ENCODE measurements at places on chromosomes 7 and 10. TPM values are rescaled to one million over a fixed set of nuclear protein-coding genes. Genes with fewer than 3 reads are reported as not detected.

Gene TMEM178B
- total RNA-seq = 1.0 TPM

DNA sequence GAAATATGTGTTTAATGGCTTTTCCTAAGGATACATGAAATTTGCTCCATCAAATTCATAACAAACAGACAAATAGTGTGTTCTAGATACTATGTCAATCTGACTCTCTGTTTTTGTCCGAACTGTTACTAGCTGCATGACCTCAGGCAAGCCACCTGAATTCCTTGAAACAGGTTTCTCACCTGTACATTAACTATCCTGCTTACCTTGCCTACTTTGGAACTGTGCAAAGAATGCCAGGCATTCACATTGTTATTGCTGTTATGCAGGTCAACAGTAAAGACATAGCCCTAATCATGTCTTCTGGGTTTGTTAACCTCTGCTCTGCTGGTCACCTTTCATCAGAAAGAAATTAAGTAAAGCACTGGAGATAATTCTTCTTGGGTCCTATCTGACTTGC, 1283.9 kb upstream of the CELF2 start:
- H3K27ac ChIP-seq = no peak overlapping the region
- no peak overlapping the region for H3K4me3 ChIP-seq
- no peaks in the 10 kb centered on the region for H3K36me3 ChIP-seq

Gene LRRC61
- total RNA-seq = 25.2 TPM

DNA sequence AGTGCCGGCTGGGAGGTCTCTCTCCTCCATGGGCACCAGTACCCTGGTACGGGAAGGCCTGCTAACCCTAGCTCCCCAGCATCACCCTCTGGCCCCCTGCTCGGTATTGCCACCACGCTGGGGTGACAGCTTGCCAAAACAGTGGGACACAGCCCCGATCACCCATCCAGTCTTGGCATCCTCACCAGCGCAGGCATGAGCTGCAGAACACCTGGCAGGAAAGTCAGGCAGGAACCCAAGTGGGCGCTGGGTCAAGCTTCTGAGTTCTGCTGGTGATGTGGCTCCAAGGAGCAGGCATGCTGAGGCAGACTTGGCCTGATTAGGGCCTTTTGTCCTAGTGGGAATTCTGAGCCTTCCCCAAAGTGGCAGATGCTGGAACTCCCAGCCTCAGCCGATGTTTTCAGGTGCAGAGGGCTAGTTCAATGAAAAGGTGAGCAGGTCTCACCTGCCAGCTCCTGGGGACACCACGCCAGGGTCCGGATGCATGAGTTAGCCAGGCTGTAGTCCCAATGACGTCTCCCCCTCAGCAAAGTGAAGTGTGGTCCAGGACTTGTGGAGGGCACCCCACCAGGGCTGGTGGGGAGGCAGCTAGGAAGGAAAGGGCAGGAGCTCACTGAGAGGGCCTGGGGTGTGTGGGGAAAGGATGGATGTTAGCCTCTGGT, 8.5 kb upstream of the ZNF22 start:
- peak overlapping the region; percentile 87 for H3K27ac ChIP-seq
- H3K36me3 ChIP-seq = no peaks in the 10 kb centered on the region
- peak; percentile 95 for DNase-seq
- no peak overlapping the region for H3K4me3 ChIP-seq
- peaks cover 93% of the 10 kb centered on the region for H3K4me1 ChIP-seq

Gene ELAPOR2
- total RNA-seq = 15.5 TPM

Gene LBX1
- total RNA-seq = not detected

GRCh38 chr7:77696643-77697534, 630 bp downstream of the RSBN1L start:
- peak; percentile 63 for DNase-seq
- H3K4me3 ChIP-seq = peak overlapping the region; percentile 91
- H3K27me3 ChIP-seq = no peaks in the 10 kb centered on the region
- H3K4me1 ChIP-seq = peaks cover 55% of the 10 kb centered on the region

- H3K27ac ChIP-seq = no peak overlapping the region
- no peaks in the 10 kb centered on the region for H3K36me3 ChIP-seq
- H3K27me3 ChIP-seq = no peaks in the 10 kb centered on the region
- DNase-seq = peak; percentile 74
Observed at GRCh38 chr10:17742918-17743317, 9.1 kb upstream of the TMEM236 start.

GRCh38 chr10:792792-793100, 103.3 kb upstream of the DIP2C start:
- peaks cover 10% of the 10 kb centered on the region for H3K4me1 ChIP-seq
- no peak for DNase-seq
- no peaks in the 10 kb centered on the region for H3K27me3 ChIP-seq
- H3K4me3 ChIP-seq = no peak overlapping the region
- no peak overlapping the region for H3K27ac ChIP-seq

DNA sequence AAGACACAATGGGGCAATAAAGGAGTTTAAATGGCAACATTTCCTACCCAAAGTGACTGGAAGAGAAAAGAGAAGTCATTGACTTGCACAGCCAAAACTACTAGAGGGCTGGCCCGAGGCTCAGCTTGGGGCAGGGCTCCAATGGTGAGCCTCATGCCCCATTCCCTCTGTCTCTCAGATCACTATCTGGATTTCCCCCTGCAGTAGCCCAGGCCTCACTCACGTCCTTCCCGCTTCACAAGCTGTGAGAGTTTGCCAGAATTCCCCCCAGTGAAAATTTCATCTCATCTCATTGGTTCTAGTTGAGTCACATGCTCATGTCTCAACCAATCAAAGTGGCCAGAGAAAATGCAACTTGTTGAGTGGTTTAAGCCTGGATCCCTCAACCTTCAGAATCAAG, 181.3 kb downstream of the WDR11 start:
- no peak overlapping the region for H3K27ac ChIP-seq
- DNase-seq = no peak
- H3K27me3 ChIP-seq = peaks cover 5% of the 10 kb centered on the region
- H3K36me3 ChIP-seq = no peaks in the 10 kb centered on the region
- no peaks in the 10 kb centered on the region for H3K4me1 ChIP-seq

- H3K4me3 ChIP-seq = no peak overlapping the region
- H3K27me3 ChIP-seq = no peaks in the 10 kb centered on the region
- no peaks in the 10 kb centered on the region for H3K36me3 ChIP-seq
- DNase-seq = no peak
- no peak overlapping the region for H3K27ac ChIP-seq
- no peaks in the 10 kb centered on the region for H3K4me1 ChIP-seq
Observed at GRCh38 chr7:26479581-26479980, 187.9 kb downstream of the SNX10 start.

- DNase-seq = no peak
- H3K4me3 ChIP-seq = no peak overlapping the region
- no peak overlapping the region for H3K27ac ChIP-seq
- no peaks in the 10 kb centered on the region for H3K36me3 ChIP-seq
- no peaks in the 10 kb centered on the region for H3K27me3 ChIP-seq
Observed at GRCh38 chr10:119333146-119333792, 125.9 kb downstream of the GRK5 start.

Gene FOXI2
- not detected for total RNA-seq

Gene FAM131B
- 0.26 TPM for total RNA-seq

- peak overlapping the region; percentile 89 for H3K27ac ChIP-seq
- DNase-seq = peak; percentile 93
Observed at GRCh38 chr7:140696024-140696679, 356 bp upstream of the NDUFB2 start.

DNA sequence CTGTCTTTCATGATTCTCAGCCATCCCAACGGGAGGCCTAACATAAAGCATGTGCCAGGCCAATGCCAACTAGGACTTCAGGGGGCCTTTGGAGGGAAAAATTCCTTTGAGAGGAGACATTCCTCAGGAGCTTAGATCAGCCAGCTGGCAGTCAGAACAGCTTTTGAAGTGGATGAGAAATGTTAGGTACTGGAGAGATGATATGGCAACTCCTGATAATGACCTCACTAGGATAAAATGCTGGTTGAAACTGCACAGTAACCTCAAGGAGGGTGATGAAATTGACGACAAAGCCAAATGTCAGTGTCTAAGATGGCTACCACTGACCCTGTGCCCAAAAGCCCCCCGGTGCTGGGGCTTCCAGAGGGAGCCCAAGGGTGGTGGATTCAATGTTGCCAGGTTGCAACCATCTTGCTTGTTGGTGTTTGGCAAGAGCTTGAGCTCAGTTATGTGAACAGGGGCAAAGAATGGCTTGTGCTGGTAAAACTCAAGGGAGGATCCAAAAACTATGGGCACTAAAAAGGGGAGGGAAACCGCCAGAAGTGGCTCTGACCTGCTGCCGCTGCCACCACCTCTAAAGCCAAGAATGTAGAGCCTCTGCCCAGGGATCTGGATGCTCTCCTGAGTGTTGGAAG, 121.2 kb downstream of the UBE2H start:
- peak overlapping the region; percentile 40 for H3K27ac ChIP-seq
- no peaks in the 10 kb centered on the region for H3K27me3 ChIP-seq
- H3K4me3 ChIP-seq = no peak overlapping the region
- H3K4me1 ChIP-seq = peaks cover 33% of the 10 kb centered on the region
- no peaks in the 10 kb centered on the region for H3K36me3 ChIP-seq

DNA sequence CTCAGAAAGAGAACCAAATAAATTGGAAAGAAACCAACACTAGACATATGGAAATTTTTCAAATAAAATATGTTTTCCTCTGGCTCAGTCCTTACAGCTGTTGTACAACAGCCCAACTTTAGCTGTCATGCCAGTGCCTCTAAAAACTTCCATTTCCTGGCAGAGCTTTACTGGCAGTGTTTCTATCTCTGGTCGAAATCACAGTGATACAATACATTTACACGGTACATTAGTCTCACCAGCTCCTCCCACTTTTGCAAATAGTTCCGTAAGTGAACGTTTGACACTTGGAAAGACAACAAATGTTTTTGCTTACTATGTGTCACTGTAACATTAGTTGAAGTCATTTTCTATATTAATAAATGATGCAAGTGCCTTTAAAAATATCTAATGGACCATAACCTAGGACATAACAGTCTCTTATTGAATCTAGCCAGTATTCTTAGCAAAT, 29.8 kb downstream of the BCAP29 start:
- H3K4me1 ChIP-seq = peaks cover 5% of the 10 kb centered on the region
- no peak overlapping the region for H3K4me3 ChIP-seq
- H3K27me3 ChIP-seq = no peaks in the 10 kb centered on the region
- H3K27ac ChIP-seq = no peak overlapping the region
- no peak for DNase-seq

Gene BMPER
- total RNA-seq = 0.78 TPM

DNA sequence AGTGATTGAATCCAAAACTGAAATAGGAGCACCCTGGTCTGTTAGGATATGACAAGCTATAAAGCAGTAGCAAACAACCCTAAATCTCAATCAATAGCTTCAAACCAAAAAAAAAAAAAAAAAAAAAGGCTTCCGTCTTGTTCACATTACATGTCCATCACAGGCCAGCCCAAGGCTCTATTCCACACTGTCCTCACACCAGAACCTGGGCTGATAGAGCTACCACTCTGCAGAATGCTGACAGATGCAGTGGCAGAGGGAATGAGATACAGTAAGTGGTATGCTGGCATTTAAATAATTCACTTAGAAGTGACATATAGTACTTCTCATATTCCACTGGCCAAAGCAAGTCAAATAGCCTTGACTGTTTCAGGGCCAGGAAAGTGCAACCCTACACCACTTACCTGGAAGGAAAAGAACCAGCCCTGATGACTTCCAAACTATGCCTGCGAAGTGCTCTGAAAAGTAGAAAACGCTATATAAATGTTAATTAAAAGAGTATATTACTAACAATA, 5.8 kb downstream of the CDCA7L start:
- no peaks in the 10 kb centered on the region for H3K36me3 ChIP-seq
- no peak overlapping the region for H3K27ac ChIP-seq
- H3K27me3 ChIP-seq = no peaks in the 10 kb centered on the region
- no peak overlapping the region for H3K4me3 ChIP-seq
- no peak for DNase-seq

- H3K27ac ChIP-seq = peak overlapping the region; percentile 91
- H3K4me1 ChIP-seq = peaks cover 56% of the 10 kb centered on the region
- no peak overlapping the region for H3K4me3 ChIP-seq
- no peak for DNase-seq
- H3K27me3 ChIP-seq = no peaks in the 10 kb centered on the region
Observed at GRCh38 chr10:5547931-5548660, 23.3 kb downstream of the CALML3 start.

Gene MSS51
- 3.9 TPM for total RNA-seq

Gene METTL27
- total RNA-seq = 2.1 TPM

All from body of pancreas (tissue), 4 donors.